GM18507 (cell line): ENCODE measurements at places on chromosomes 4 and X.

DNA sequence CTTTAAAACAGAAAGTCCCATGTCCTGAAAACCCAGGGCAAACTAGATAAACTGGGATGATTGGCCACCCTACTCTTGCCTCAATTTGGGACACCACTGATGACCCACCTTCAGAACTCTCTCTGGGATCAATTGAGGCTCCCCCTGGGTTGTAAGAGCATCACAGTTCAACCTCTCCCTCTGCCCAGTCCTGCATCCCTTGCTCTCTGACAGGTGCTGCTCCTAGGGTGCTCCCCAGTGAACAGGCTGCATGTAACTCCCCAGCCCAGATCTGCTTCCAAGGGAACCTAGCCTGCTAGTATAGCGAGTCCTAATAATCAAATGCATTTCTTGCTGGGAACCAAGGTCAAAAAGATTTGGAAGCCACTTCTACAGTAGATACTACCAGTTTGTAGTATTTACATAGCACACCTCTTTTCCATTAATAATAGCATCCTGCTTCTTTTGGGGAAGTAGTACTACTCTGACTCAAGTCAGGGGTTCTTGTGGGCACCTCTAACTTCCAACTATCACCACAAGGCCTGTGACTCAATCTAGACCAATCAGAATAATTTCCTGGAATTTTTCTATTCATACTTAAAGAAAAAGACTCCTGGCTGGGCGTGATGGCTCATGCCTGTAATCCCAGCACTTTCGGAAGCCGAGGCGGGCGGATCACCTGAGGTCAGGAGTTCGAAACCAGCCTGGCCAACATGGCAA is 42.1 kb upstream of the SPINK2 start:
- DNase-seq, result no peak

DNA sequence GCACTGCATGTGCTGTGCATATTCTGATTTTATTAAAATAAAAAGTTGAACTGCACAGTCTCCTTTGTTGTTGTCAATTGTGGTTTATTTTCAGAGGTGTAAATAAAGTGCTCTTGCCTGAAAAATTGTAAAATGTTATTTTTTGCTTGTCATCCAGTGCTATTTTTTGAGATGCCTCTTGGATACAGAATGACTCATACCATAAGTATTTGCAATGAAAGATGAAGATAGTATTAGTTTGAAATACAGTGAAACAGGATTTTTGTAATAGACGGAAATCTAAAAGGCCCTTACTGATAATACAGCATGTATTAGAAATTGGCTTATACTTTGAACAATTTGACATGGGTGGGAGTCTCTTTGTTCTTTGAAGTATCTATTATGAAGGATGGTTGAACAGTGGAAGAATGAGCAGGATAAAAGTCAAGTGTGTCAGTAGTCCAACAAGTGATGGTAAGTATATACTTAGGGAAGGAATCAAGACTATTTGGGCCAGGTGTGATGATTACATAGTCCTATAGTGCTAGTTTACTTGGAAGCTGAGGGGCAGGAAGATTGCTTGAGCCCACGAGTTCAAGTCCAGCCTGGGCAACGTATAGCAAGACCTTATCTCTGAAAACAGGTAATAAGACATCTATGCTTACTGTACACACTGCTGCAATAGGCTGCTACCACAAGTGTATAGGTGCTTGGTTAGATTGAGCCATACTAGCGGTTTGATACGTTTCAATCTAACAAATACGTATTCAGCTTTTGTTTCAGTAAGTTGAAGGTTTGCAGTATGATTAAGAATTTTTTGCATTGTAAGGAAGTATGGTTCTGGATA is 16.4 kb downstream of the DDX3X start:
- DNase-seq, result no peak

DNA sequence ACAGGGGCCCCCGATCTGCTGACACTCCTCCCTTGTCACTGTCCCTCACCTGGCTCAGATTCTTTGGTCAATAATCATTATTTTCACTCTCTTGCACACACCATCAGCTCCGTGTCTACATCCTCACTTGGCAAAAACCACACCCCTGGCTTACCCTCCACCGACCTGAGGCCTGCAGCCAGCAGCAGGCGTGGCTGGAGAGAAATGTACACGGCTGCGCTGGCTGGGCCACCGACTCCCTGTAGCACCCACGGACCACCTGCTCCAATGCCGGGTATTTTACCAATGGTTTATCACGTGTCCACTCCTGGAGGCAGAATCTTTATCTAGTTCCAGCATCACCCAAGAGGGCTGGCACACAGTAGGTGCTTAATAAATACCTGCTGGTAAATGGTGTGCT is 98.4 kb downstream of the WFS1 start:
- DNase-seq, result no peak

DNA sequence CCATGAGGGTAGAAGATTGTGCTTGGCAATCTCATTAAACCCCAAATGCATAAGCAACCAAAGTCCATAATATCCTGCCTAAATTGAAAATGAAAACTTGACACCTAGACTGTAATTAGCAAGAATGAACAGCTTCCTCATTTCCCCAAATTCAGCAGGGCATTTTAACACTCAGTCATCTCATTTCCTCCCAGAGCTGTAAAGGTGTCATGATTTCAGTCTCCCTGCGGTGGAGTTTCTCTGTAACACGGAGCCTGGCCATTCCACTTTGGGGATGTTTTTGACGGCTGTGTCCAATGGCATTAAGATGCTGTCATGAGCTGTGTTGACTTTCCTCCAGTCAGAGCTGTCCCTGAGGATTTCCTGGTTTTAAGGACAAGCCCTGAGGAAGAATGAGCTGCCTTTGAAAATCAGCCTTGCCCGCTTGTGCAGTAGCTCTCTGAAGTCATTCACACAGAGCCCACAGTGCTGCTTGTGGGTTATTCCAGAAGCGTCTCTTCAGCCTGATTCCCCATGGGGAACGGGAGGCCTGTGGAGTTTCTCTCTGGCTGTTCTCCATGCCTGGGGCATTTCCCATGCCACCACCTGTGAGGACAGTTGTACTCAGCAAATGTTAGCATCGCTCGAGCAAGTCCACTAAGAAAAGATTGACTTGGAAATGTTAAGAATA is 187.0 kb downstream of the MID1 start:
- no peak for DNase-seq

DNA sequence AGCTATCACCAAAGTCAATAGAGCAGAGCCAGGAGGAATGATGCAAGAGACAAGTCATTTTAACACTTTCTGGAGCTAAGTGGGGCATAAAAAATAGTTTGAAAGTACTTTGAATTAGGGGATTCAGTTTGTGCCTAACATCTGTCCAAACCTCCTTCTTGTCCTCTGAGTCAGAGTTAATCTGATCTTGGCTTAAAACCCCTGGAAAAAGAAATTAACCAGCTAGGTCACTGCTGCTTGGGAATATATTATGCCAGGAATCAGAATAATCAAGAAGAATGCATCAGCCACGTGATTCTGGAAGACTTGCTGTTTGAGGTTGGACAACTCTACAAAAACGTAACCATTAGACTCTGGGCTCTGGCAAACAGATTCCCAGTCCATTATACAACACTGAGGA is 45.3 kb upstream of the EDA2R start:
- DNase-seq, result no peak

GRCh38 chr4:101122019-101122418 is 225.3 kb downstream of the PPP3CA start:
- DNase-seq, result no peak

- no peak for DNase-seq
Measured at GRCh38 chr4:71389149-71389827, 50.5 kb downstream of the SLC4A4 start.

DNA sequence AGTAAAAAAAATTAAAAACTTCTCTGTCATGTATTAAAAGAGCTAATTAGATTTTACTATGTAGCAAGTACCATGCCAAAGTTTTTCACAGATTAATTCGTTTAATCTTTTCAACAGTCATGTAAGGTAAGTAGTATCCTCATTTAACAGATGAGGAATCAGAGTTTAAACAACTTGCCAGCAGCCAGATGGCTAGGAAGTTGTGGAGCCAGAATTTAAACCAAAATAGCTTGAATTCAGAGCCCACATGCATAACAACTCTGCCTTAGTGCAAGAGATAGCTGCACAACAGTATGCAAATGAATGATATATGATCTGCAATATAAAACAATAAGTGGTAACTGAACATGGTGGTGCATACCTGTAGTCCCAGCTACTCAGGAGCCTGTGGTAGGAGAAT is 75.3 kb downstream of the NAP1L3 start:
- no peak for DNase-seq

DNA sequence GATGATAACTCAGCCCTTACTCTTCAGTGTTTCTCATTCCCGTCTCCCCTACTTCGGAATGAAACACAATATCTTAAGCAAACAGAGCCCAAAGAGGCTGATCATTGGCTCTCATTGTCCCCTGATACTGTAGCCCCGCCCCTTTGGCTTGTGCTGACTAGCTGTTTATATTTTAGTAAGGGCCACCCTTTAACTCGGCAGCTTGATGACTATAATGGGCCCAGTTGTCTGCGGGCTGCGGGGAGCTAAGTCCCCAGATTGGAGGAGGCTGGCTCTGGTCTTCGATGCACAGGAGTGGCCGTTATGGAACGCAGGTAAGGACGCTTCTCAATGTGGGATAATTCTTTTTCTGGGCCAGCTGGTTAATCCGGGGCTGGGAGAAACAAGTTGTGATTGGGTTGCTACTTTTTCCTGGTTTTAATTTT is at the start of gene TRIM2:
TSS of gene TRIM2 (plus strand) at position 197 of the 425 bp plus-strand sequence. CDS start at position 285, 88 bp downstream.
- no peak for DNase-seq

- DNase-seq, result no peak
Measured at GRCh38 chr4:26909369-26909768, 48.7 kb downstream of the STIM2 start.

DNA sequence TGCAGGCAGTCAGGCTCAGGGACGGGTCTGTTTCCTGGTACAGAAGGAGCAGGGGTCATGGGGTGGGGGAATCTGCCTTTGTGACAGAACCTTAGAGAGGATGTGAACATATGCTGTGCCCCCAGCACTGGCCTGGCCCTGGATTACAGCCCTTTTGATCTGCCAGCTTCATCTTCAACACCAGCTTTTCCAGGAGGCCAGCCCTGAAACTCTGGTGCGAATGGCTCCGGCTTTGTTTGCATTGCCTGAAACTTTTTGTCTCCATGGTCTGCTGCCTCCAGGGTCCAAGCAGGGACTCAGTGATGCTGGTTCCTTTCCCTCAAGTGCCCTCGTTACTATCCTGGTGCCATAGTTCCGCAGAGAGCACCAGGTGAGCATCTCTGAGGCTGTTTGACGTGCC is 2.1 kb downstream of the CNGA2 start:
- no peak for DNase-seq

DNA sequence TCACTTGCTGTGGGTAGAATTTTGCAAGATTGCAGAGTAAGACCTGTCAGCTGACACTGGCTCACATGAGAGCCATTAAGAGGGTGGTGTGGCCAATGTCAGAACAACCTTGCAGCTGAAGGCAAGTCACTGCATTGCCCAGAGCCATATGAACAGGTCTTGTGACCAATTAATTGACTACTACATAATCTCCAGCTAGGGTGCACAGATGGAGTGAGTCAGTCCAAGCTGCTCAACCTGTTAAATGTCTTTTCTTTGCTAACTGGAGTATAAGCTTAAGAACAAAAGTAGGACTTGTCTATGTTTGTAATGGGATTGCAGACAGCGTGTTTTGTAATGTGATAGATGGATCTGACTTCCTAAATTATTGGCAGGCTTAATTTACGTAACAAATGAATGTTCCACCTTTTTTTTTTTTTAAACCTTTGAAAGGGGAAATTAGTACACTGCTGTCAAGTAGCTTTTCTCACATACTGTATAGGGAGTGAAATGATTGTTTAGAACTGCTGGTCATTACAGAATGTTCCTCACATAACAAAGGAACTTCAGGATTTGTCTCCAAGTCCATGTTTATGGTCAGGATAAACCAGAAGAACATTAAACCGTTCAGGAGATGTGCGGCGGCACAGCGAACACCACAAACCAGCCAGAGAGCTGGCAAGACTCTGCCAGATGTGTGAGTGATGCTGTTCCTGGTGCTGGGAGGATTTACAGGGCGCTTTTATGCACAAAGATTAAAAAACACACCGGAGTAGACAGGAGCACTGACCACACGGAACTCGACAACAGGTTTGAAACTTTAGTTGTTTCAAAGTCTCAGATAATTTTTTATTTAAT is 37.0 kb downstream of the FNIP2 start:
- no peak for DNase-seq
